Hematopoietic multipotent progenitor cell treated with erythropoietin and hydrocortisone succinate and interleukin-3 and kit ligand, for 4 days (in vitro differentiated cells): ENCODE measurements at places on chromosomes 1 and 21.
A peak's percentile ranks its signal among the peaks of the same experiment; 100 is the strongest.

DNA sequence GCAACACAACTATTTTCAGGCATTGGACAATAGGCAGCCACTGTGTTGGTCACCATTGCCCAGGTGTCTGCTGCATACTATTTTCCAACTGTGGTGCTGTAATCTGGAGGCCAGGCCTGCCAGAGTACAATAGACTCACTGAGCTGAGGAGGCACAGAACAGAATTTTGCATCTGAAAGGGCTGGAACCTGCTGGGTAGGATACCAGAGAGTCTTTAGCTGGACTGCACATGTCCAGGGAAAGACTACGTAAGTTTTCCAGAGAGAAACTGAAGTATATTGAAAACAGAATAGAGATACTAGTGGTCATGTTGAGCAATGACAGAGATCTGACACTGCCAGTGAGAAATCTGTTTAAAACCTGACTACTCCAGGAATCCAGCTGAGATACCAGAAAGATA is 200.8 kb downstream of the RASAL2 start:
- no peak for DNase-seq

DNA sequence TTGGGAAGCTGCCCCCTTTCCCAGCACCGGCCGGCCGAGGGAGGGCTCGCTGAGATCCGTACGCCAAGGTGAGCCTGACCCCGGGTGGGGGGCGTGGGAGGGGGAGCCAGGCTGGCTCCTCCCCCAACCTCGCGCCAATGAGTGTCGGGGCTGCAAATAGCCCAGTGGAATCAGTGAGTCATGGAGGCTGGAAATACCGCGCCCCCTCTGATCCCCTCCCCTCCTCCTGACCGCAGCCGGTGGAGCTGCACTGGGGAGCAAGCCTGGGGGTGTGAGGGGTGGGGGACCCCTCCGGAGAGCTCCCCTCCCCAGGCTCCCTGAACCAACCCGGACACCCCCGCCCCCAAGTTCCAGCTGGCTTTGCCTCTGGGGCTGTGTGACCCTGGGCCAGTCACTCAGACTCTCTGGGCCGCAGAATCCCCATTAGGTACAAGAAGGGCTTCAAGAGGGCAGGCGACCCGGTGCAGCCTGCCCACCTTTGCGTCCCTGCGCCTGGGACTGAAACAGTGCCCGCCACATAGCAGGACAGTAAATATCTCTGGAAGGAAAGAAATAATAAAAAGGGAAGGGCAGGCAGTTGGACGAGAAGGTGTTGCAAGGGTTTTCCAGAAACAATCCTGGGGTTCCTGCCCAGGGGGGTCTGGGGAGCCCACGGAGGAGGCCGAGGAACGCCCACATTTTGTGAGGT is 4.5 kb downstream of the HSPB7 start:
- peak; percentile 80 for DNase-seq

DNA sequence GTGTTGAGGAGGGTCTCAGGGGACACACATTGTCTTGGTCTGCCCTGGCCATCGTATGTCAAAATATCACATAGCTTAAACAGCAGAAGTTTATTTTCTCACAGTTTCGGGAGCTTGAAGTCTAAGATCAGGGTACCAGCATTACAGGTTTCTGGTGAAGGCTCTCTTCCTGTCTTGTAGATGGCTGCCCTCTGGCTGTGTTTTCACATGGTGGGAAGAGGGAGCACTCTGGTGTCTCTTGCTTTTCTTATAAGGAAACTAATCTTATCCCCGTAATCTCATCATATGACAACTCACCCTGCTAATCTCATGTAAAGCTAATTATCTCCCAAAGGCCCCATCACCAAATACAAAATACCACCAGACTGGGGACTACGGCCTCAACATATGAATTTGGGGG is 246.9 kb upstream of the ST6GALNAC5 start:
- no peak for DNase-seq

GRCh38 chr21:8991088-8991907 is 1530.1 kb upstream of the TPTE start:
- peak; percentile 65 for DNase-seq

GRCh38 chr1:156705918-156706656 is 704 bp upstream of the CRABP2 start:
- peak; percentile 71 for DNase-seq

- DNase-seq: no peak
Measured at GRCh38 chr1:114455102-114455785, 55.8 kb downstream of the TRIM33 start.

DNA sequence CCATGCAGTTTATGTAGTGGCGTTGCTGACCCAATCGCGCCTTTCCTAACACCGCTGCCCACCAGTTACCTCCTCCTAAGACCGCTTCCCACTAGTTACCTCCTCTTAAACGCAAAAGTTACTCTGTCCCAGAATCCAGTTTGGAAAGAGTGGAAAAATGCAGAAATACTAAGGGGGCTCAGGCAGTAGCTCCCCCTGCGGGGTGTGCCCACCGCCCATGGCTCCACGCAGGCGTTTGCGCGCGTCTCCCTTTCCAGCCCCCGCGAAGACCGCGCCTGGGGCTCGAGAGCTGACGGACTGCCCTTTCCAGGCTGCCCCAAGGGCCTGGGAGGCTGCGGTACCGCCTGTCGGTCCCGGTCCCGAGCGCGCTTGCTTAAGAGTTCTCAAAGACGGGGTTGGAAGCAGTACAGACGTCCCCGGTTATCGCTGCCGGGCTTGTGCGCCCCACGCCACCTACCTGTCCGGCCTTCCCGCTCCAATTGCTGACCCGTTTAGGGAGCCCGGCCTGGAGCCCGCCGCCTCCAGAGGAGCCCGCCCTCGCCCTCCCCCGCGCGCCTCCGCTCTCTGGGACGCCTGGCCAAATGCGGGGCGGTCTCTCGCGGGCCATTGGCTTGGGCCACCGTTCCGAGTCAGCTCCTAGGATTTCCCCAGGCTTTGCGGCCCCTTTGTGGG is 414.1 kb upstream of the ESRRG start:
- no peak for DNase-seq

DNA sequence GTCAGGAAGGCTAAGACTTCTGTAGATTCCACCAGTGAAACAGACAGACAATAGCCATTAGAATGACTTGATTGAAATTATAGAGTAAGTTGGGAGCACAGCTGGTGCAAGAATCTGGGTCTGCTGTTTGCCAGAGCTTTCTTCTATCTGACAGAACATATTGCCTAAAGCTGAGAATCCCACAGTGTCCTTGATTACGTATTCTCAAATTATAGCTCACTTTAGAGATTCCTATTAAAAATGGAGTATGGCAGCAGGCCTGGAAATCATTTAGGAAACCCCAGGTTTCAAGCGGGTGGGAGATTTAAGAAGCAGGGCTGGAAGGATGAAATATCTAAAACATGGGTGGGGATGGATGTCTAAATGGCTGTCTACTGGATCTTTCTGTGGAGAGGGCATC is 639.7 kb upstream of the CXADR start:
- DNase-seq: no peak

GRCh38 chr1:179529482-179530195 is 46.1 kb downstream of the NPHS2 start:
- no peak for DNase-seq

DNA sequence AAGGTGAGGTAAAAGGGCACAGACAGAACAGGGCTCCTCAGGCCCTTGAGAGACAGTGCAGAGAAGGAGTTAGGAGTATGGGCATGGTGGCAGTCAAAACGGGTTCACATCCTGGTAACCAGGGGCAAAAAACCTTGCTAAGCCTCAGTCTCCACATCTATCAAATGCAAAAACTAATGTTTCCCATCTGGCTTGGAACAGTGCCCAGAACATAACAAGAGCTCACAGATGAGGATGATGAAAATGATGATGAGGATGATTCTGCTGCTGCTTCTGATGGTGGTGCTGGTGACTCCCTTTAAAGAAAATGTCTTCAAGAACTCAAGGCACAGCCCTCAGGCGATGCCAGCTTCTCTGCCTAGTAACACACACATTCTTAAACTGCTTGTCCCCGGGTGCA is 24.1 kb downstream of the HHIPL2 start:
- no peak for DNase-seq

GRCh38 chr1:197319631-197320030 is 51.6 kb downstream of the CRB1 start:
- DNase-seq: peak; percentile 45
